ENCODE measurements at places on chromosomes 7 and 10. TPM values are rescaled to one million over a fixed set of nuclear protein-coding genes. Genes with fewer than 3 reads are reported as not detected.

Gene CALCR
- 0.10 TPM for total RNA-seq

Gene HACD1
- total RNA-seq: 53.1 TPM

Gene INMT
- 0.13 TPM for total RNA-seq

Gene ZNF853
- total RNA-seq: 1.4 TPM

Gene ABCB1
- 0.67 TPM for total RNA-seq

Gene STK32C
- 53.7 TPM for total RNA-seq

Gene OPALIN
- not detected for total RNA-seq

Gene RAPGEF5
- total RNA-seq: 1.4 TPM

Gene ADCYAP1R1
- not detected for total RNA-seq

Gene ITGA8
- total RNA-seq: 0.18 TPM

Gene UTF1
- total RNA-seq: not detected

Gene GIMAP2
- total RNA-seq: 1.5 TPM

Gene GPR141
- not detected for total RNA-seq

Gene OR9A2
- not detected for total RNA-seq

Gene KIAA1549
- total RNA-seq: 14.1 TPM

Gene STK31
- total RNA-seq: 1.0 TPM

Gene PYROXD2
- total RNA-seq: 2.3 TPM

Gene FAM25A
- not detected for total RNA-seq

Gene SLC26A5
- not detected for total RNA-seq

Gene OR2A42
- total RNA-seq: not detected

Gene NACAD
- total RNA-seq: 5.3 TPM

Gene CAV2
- 217 TPM for total RNA-seq

Gene NKX2-3
- 0.15 TPM for total RNA-seq

Gene PRF1
- total RNA-seq: not detected

Gene PAPOLB
- not detected for total RNA-seq

Gene MYPN
- total RNA-seq: 39.1 TPM

Gene FBXL13
- 2.5 TPM for total RNA-seq

Gene ZSCAN21
- total RNA-seq: 13.4 TPM

Gene PTF1A
- not detected for total RNA-seq

Gene ASNS
- 91.4 TPM for total RNA-seq

Gene PDE6C
- total RNA-seq: not detected

Gene DNAH11
- 0.15 TPM for total RNA-seq

Gene CTAGE8
- total RNA-seq: 5.2 TPM

Measured in Panc1 (cell line).